Activated CD4-positive, CD25-positive, alpha-beta regulatory T cell treated with anti-CD3 and anti-CD28 coated beads, Interleukin-2, amount 50 U/mL, for 16 hours (primary cell): ENCODE measurements at places on chromosomes 16 and 17.
A peak's percentile ranks its signal among the peaks of the same experiment; 100 is the strongest.

GRCh38 chr17:49090878-49091594, 41.5 kb upstream of the B4GALNT2 start:
- DNase-seq, result no peak

DNA sequence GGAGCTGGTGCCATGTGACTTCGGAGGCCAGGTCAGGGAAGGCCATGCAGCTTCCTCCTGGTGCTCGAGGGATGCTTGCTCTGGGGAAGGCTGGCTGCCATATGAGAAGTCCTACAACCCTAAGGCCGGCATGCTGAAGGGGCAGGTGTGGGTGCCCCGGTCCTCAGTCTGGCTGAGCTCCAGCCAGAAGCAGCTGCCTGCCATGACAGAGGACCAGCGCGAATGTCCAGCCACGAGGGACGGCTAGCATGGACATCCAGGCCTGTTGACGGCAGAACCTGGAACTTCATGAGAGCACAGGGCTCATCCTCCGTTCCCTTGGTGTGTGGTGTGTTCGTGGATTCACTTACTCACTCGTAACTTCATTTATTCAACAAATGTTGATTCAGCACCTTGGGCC, 140.6 kb downstream of the IRF8 start:
- DNase-seq, result no peak

GRCh38 chr16:29834079-29834478, 13.8 kb downstream of the MVP start:
- DNase-seq, result no peak

DNA sequence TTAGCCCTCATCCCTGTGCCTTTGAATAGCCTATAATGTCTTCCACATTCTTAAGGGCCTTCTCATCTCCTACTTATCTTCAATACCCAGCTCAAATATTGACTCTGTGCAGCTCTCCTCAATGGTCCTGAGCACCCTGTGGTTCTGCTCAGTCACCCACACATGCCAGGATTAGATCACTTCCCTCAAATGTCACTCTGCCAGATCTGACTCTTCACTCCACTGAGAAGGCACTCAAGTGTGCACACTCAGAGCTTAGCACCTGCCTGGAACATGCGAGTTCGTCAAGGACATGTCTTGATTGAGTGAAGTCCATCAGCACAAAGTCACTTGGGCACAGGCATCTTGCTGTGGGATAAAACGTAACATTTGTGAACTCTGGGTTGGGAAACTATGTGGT, 404.8 kb downstream of the CDH13 start:
- DNase-seq, result no peak

DNA sequence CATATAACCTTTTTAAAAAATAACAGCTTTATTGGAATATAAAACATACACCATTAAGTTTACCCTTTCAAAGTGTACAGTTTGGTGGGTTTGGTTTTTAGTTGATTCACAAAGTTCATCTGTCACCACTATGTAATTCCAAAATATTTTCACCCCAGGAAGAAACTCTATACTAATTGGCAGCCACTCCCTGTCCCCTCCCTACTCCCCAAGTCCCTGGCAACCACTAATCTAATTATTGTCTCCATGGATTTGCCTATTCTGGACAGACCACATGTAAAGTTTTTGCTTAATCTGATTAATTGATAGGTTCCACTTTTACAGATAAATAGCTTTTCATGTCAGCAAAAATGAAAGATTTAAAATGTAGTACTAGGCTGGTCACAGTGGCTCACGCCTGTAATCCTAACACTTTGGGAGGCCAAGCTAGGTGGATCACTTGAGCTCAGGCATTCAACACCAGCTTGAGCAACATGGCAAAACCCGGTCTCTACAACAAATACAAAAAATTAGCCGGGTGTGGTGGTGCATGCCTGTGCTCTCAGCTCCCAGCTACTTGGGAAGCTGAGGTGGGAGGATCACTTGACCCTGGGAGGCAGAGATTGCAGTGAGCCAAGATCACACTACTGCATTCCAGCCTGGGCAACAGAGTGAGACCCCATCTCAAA, 25.0 kb upstream of the MAPK3 start:
- no peak for DNase-seq

DNA sequence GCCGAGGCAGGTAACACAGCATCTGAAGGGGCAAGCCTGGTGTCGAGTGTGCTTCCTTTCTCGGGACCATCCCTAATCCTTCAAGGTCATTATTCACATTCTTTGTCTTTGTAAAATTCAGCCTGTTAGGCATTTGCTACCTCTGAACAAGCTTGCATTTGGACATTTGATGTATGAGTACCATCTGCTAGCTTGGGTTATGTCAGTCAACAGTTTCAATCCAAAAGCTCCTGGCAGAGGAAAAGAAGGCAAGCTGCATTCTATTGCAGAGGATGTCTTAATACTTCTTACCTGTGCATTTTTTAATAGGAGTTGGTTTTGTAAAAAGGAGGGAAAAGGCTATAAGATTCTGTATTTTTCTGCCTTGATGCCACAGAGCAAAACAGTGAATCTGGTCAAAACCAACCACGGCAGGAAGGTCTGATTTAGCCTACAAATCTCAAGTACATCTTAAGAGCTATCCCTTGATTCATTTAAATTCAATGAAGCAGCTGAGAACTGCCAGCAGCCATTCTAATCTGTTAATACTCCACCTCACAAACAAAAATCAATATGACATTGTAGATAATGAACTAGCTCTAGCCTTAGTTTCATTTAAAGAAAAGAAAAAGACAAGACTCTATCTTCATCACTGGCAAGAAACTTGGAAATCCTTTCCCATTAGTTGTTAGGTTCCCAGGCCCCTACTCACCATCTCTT, 39.0 kb downstream of the TEX2 start:
- DNase-seq, result no peak

DNA sequence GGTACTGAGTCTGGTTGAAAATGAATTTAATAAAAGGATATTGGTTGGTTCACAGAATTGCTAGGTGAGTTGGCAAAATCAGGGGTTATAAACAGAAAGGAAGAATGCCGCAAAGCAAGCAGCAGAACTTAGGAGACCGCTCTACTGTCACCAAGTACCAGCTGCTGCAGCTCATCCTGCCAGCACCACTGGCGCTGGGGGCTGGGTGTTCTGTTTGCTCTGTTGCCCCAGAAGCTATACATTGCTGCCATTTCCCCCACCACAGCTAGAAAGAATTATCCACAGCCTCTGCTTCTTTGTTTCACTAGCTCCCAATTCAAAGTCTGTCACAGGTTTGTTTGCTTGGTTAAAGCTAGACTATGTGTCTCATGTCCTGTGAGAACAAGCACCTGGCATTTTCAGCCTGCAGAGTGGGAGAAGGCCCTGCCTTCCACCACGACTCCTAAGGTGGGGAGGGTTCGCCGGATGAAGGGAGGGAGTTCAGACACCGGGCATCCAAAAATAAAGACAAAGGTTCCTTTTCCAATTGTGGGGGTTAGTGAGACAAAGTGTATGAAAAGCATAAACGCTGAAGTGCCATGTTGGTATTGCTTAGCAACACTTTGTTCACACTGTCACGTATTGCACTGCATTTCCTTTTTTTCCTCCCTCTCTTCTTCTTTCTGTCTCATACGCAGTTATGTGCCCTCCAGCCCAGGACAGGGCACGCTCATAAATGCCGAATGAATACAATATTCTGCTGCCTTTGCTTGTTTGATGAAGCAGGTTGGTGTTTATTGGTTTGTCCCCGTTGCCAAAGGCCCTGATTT, 9.6 kb upstream of the CPD start:
- DNase-seq, result no peak

DNA sequence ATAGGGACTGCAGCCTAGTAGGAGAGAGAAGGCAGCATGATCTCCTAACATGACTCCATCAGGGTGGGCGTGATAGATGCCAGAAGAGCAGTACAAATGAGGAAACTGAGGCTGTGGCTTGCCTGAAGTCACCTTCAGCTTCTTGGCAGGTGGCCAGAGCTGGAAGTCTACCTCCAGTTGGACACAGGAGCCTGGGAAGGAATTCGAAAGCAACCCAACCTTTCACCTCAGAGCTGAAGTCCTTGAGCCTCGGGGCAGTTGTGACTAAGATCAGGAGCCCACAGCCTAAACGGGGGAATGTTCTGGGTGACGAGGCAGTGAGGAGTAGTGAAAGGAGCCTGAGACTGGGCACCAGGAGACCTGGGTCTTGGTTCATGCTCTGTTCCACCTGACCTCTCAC, 9.4 kb upstream of the SLC52A1 start:
- DNase-seq, result no peak

- DNase-seq, result no peak
Observed at GRCh38 chr16:84045001-84045817, 2.6 kb upstream of the SLC38A8 start.

DNA sequence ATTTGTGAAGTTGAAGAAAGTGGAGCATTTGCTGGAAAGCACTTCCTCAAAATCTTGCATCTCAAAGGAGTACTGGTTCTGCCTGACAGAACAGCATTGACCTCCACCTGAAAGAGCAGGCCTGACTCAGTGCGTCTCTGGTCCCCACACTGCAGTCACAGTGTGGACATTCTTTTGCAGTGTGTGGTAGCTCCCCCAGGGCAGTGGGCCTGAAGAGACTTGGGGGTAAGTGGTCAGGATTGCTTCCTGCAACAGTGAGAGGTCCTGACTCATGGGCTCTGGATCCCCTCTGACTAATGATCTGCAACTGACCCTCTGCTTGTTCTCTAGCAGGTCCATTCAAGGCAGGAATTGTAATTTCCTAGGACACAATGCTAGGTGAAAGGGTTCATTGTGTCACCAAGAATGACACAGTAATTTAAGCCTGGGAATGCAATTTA, 204.9 kb upstream of the KCNJ16 start:
- no peak for DNase-seq

GRCh38 chr16:13915033-13915635, 4.8 kb upstream of the ERCC4 start:
- DNase-seq, result no peak

GRCh38 chr16:1543085-1543896, 9.8 kb downstream of the TMEM204 start:
- DNase-seq, result peak; percentile 22

DNA sequence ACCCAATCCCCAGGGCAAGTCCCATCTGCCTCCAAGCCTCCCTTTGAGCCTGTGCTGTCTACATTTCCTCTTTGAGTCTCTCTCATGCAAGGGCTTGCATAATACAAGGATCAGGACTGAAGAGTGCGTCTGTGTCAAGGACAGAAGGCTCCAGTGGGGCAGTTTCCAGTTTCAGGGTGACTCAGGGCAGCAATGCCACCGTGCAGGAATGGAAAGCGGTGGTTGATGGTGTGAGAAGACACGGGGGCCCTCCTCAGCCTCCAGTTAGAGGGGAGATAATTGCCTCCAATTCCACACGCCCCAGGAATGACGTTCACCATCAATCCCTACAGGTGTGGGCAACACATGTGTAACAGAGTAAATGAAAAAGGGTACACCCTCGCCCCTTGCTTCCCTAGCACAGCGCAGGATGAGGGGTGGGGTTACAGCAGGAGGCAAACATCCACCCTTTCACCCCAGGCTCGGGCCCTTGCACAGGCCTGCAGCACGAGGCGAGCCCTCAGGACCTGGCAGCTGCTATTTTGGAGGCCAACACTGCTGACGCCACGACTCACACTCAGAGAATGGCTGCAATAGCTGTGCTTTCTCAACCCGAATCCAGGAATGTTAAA, 24.8 kb upstream of the SLC25A19 start:
- DNase-seq, result no peak

DNA sequence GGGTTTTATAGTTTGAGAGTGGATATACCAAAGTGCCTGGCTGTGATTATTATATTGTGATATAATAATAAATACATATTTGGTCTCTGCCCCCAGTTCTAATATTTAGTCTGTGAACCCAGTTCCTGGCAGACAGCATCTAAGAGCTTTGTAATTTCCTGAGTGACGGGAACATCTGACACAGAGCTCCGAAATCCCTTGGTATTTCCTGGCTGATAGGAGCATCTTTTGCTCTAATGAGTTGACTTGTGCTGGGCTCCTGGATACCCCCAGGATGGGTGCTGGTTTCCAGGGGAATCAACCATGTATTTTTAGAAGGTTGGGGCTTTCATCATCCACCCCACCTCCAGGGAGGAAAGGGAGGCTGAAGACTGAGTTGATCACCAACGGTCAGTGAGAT, 187.3 kb downstream of the CDH13 start:
- DNase-seq, result no peak

- DNase-seq, result no peak
Observed at GRCh38 chr17:73293480-73293911, 18.3 kb downstream of the CDC42EP4 start.

DNA sequence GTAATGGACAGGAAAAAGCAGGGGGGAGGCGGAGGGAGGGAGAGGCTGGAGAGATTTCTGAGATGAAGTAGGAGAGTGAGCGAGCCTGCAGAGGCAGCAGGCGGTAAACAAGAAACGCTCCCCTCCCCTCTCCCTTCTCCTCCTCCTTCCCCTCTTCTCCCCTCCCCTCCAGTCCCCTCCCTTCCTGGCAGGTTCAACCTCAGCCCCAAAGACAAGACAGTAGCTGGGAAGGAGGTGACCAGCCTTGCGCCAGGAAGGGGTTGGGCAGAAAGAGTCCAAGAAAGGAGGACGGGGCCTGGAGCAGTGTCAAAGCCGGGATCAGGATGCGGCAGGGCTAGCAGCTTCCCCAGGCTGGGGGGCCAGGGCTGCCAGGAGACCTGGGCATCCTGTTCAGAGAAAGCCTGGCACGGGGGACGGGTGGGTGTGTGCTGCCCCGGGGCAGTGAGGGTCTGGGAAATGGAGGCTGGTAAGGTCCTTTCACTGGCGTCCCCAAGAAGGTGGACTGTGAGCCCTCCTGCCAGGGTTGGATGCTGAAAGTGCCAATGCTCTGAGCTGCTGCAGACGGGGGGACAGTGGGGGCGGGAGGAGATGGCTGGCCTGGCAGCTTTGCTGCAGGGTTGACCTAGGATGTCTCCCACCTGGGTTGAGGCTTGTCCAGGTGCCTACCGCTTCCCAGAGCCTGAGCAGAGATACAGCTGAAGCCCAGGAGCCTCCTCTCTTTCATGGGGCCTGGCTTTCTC, 261.6 kb upstream of the TNRC6C start:
- no peak for DNase-seq

DNA sequence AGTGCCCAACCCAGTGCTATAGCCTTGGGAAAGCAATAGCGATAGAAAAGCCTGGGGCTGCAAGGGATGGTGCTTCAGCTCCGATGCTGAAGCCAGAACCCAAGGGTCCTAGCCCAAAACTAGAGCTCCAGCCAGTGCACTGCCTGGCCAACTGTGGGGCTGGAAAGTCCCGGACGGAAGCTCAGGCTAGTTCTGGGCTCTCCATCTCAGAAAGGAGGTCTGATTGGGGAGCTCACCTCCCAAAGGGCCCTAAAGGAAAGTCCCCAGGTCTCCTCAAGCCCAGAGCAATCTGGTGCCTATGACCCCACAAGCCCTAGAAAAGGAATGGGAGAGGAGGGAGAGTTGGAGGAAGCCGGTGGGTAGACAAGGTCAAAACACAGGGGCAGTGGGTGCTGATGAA, 2.0 kb upstream of the ABCC3 start:
- no peak for DNase-seq

GRCh38 chr16:48507391-48507790, 102.6 kb downstream of the N4BP1 start:
- no peak for DNase-seq

GRCh38 chr17:58391302-58391984, 25.9 kb downstream of the RNF43 start:
- DNase-seq, result no peak

DNA sequence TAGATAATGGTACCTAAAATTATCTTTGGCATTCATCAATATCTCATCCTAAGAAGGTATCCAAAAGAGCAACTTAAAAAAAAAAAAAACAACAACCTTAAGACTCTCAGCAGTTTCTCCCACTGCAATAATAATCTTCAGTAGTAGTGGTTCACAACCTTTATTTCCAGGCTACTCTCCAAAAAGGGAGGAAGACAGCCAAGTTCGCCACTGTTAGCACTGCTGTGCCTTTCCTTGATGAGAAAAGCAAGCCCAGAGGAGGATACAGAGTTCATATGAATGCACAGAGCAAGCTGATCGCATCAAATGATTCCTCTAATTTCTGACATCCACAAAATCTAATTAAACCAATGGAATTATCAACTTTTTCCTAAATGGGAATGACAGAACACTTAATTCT, 199.4 kb downstream of the AATF start:
- no peak for DNase-seq
